ENCODE measurements at places on chromosomes 5 and 9. TPM values are rescaled to one million over a fixed set of nuclear protein-coding genes. Genes with fewer than 3 reads are reported as not detected.

CCDC180 gene
- 5.6 TPM for total RNA-seq

FGF18 gene
- total RNA-seq = 0.63 TPM

SLC1A1 gene
- 16.8 TPM for total RNA-seq

PRLR gene
- total RNA-seq = 10.3 TPM

GPX3 gene
- total RNA-seq = 147 TPM

PCA3 gene
- total RNA-seq = not detected

CDC25C gene
- total RNA-seq = 1.3 TPM

KDM3B gene
- total RNA-seq = 71.7 TPM

CARD9 gene
- 2.4 TPM for total RNA-seq

- DNase-seq = no peak
Observed at GRCh38 chr9:105510024-105510423, 47.9 kb upstream of the FKTN start.

GRCh38 chr5:173926359-173926758 is 38.2 kb downstream of the CPEB4 start:
- DNase-seq = no peak

GRCh38 chr5:73222173-73222572 is 49.2 kb downstream of the TMEM174 start:
- DNase-seq = no peak

DNA sequence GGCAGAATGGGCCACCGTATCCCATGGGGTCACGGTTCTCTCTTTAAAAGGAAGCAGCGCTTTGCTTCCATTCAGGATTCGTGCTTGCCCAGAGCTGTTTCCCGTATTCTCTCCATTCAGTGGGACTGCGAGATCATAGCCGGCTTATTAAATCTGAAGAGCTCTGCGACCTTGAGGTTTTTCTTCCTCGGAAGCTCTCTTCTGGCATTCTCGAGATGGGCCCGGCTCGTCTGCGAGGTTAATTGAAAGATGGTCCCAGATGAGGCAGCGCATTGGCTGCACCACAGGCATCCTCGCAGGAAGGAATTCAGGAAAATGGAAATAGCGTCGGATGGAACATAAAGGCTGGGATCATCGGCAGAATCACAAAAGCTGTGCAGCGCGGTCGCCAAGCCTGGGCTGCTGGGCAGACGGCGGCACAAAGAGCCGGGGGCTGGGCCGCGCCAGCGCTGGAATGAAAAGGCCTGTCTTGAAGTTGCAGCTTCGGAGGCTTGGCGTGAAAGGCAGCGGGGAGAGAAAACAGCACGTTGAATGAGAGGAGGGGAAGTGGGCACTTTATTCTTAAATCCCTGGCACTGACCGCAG is 236.2 kb downstream of the IRX2 start:
- DNase-seq = no peak

DNA sequence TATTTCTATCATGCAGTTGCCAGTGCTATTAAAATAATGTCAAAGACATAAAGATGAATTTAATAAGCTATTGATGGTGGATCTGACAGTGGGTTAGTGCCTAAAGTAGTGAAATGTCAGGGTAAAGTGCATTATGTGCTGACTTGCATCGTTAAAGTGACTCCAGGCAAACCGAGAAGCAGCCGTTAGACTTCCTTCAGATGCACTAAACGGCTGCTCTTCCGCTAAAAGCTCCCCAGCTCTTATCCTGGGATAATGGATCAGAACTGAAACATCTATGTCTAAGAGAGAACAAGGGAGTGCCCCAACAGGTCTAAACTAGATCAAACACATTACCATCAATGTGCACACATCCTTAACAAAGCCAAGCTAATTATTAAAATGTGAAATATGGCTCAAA is 468.2 kb downstream of the NTRK2 start:
- DNase-seq = no peak

- no peak for DNase-seq
Observed at GRCh38 chr5:67873935-67874334, 341.6 kb upstream of the PIK3R1 start.

DNA sequence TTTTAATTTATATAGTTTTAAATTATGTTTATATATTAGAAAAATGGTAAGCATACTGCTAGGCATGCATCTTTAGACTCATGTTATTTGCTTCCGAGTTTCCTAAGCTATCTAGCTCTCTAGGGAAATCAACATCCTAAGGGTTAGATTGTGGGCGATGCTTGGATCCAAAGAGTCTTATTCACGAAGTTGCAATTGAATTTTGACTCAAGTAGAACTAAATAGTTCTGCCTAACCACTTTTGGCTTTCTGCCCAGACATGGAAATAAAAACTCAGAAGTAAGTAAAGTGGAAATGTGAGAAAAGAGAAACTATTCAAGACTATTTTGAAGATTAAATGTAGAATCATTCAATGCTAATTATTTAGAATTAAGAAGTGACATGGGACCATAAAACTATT is 440.4 kb downstream of the CDH18 start:
- no peak for DNase-seq

- no peak for DNase-seq
Observed at GRCh38 chr9:110951805-110952539, 86.3 kb downstream of the LPAR1 start.

DNA sequence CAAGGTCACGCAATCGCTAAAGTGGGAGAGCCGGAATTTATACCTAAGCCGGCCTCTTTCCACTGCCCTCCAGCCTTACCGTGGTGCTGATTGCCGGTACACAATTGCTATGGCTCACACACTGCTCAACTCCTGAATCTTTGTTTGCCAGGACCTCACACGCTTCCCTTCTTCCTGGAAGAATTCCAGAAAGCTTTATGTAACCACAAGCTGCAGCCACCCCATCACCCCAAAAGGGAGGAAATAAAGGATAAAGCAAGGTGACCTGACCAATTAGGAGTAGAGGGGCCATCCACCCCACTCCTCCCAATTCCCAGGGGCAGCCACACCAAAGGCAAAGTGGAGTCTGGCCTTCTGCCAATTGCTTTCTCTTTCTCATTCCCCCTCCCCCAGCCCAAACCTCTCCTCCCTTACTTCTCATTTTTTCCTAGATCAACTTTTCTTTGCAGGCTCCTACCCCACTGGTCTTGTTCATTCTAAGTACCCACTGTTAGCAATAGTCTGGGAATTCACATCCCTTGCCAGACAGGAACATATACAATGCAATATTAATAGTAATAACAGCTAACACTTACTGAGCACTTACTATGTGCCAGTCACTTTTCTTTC is 18.0 kb upstream of the CDC23 start:
- DNase-seq = no peak

DNA sequence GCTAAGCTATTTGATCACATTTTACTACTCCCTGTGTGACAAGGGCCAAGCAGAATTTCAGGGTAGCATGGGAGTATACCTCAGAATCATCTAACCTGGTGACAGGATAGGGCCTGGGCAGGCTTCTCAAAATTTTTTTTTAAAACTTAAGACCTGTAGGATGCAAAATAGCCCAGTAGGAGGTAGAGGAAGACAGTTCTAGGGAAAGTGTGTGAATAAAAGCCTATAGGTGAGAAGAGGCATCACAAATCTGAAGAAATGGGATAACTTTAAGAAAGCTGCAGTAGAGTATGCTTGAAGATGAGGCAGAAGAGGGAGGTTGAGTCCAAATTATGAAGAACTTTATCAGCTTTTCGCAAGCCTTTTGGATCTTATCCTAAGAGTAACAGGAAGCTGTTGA is 32.3 kb downstream of the CNTRL start:
- no peak for DNase-seq

- peak; percentile 64 for DNase-seq
Observed at GRCh38 chr5:67493676-67494075, 297.1 kb upstream of the CD180 start.

DNA sequence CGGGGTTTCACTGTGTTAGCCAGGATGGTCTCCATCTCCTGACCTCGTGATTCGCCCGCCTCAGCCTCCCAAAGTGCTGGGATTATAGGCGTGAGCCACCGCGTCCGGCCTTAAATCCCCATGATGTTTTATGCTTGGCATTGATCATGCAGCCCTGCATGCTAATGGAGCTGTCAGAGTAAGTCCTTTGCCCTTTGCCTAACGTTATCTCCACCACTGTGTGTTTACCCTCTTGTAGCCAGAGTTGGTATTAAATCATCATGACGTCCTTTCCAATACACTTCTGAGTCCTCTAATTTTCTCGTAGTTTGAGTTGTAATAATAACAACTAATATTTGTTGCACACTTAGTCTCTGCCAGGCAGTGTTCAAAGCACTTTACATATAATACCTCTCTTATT is 57.2 kb upstream of the ZFAND5 start:
- DNase-seq = no peak

DNA sequence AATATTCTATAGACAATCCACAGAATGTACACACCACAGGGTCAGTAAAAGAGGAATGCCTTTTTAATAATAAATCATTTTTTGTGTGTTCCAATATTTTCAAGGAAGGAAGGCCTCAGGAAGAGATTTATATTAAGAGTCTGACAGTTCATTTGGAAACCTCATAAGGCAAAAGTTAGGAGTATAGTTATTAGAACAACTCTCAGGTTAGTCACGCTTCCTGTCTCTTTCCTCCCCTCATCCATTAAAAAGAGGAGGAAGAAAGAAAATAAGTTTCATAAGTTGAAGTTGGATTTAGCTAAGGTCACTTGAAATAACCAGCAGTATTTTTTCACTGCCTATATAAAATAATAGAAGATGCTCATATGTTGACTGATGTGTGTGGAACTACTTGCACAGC is 863.2 kb downstream of the PTPRD start:
- no peak for DNase-seq

- DNase-seq = no peak
Observed at GRCh38 chr5:14849516-14850294, 21.9 kb downstream of the ANKH start.

DNA sequence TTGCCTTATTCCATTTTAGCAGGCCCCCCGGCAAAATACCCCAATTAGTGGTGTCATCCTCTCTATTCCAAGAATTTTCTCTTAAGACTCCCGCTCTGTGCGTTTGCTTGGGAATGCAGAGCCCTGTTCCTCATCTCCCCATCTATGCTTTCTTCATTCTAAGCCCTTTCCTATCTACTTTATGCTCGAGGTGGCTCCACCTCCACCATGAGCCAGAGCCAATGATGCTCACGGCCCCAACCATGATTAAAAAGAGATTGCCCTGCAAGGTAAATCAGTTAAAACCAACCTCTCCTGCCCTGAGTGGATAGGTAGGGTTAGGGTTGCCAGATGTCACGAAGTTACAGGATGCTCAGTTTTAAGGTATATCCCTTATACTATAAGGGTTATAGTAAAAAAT is 677 bp upstream of the TXNDC15 start:
- no peak for DNase-seq

DNA sequence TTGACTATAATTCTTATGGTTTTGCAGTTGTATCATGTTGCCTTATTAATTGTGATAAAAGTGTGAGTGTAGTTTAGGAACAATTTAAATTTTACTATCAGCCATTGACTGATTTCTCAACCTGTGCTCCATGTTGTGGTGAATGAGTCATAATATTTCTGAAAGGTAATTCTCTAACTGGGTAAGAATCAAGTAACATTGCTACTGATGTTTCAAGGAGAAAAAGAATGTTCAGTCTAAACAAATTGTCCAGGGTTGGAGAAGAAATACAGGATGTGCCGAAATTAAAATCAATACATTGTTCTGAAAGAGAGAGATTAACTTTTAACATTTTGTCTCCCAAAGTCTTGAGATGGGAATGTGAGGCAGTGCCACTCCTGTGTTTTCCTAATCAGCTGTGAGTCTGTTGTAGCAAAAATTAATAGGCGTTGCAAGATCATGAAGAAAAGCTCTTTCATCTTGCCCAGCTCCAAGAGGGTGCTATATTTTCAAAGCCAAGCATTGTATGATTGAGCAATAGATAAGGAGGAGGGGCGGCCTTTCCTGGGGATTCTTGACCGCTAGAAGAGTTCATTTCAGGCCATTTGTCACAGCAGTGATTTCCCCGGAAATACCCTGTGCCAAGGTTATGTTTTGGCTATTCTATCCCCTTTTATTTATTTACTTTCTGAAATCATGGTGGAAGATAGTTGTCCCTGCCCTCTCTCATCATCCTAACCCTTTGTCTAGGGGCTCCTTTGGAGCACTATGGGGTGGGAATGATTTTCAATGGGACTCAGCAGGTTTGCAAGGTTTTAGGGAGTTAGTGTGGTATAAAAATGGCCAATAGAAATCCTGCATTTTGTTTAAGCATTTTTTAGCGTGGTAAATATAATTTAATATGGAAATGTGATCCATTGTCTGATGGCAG is 151.6 kb downstream of the FOCAD start:
- DNase-seq = no peak

DNA sequence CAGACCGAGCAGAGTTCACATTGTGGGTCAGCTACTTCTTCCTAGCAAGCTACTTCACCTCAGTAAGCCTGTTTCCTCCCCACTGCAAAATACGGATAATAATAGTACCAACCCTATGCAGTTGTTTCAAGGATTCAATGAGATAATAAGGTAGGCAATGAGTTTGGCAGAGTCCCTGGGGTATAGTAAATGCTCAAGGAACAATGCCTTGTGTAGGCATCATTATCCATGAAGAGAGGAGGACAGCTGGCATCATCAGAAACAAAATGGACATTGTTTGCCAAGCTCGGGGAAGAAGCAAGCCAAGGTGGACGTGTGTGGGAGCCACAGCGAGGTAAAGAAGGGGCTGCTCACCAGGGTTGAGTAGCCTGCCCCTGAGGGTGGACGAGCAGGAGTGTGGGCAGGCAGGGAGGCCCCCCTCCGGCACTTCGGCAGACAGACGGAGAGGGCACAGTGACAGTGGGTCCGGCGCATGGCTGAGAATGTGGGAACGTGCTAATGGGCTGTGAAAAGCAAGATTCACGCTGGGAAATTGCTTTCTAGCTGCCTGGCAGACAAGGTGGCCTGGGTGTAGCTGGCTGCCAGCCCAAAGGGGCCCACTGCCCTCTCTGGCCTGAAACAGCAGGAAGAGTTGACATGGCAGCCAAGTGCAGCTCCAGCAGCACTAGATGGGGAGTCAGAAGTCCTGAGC is 10.1 kb downstream of the CAMK2A start:
- DNase-seq = no peak

GRCh38 chr5:140488914-140489313 is 58.5 kb upstream of the EIF4EBP3 start:
- no peak for DNase-seq

GRCh38 chr5:103259705-103260355 is 1.3 kb downstream of the MACIR start:
- peak; percentile 72 for DNase-seq

DNA sequence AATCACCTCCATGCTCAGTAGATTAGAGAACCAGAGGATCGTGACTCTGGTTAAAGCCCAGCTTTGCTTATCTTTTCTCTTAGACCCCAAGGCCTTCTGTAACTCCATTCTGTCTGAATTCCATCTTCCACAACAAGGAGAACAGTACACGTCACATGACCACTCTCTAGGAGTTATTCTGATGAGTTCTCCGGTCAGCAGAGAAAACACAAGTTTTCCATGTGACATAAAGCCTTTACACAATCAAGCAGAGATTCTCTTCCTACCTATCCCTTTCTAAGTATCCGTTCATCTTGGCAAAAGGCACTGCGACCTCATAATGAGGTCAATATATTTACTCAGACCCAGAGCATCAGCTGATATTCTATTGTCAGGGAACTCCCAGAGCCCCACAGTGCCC is 112.3 kb downstream of the TRPM6 start:
- no peak for DNase-seq

GRCh38 chr9:106889061-106889590 is 26.2 kb downstream of the ZNF462 start:
- DNase-seq = no peak
